ENCODE measurements at places on chromosomes 4 and X. TPM values are rescaled to one million over a fixed set of nuclear protein-coding genes. Genes with fewer than 3 reads are reported as not detected.

- H3K27me3 ChIP-seq, result no peaks in the 10 kb centered on the region
- no peak overlapping the region for H3K27ac ChIP-seq
- H3K4me1 ChIP-seq, result no peaks in the 10 kb centered on the region
- H3K4me3 ChIP-seq, result no peak overlapping the region
Measured at GRCh38 chrX:136162827-136163570, 15.7 kb downstream of the FHL1 start.

DNA sequence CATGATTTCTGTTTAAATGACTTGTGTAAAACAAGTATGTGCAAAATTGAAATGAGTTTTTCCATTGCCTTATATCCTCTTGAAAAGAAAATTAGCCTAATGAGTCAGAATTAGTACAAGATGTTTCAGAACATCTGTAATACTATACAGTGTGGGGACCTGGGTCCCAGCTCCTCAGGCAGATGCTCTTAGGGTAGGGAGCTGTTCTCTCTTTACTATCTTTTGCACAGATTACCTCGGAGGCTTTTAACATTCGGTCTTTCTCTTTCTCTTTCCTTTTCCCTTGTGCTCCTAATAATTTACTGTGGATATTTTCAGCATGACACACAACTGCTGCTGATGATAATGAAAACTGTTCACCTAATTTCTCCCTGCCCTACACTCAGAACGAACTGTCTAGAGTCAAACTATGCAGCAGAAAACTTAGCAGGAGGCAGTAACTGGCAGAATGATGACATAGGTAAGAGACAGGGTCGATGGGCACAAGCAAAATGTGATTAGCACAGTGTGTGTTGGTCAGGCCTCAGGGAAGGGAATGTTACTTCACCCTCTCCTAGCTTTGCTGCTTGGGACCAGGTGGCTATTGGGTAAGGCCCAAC is 455.3 kb downstream of the PDHA2 start:
- peak; percentile 16 for DNase-seq
- no peak overlapping the region for H3K4me3 ChIP-seq
- H3K36me3 ChIP-seq, result no peaks in the 10 kb centered on the region
- H3K27me3 ChIP-seq, result no peaks in the 10 kb centered on the region
- no peaks in the 10 kb centered on the region for H3K4me1 ChIP-seq

DNA sequence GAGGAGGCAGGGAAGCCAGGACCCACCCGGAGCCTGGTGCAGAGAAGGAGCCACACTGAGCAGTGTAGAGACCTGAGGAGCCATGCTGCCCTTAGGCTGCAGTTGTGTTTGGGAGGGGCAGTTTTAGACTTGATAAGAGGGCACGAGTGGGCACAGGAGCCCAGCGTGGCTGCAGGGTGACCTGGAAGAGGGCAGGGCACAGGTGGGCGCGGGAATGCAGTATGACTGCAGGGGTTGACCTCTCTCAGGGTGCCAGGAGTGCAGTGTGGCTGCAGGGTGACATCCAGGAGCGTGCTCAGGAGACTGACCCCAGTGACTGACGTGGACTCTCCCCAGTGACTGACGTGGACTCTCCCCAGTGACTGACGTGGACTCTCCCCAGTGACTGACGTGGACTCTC is 14.6 kb upstream of the WDR1 start:
- no peak for DNase-seq
- H3K4me3 ChIP-seq, result no peak overlapping the region
- H3K27ac ChIP-seq, result no peak overlapping the region
- no peaks in the 10 kb centered on the region for H3K27me3 ChIP-seq
- H3K4me1 ChIP-seq, result no peaks in the 10 kb centered on the region

DNA sequence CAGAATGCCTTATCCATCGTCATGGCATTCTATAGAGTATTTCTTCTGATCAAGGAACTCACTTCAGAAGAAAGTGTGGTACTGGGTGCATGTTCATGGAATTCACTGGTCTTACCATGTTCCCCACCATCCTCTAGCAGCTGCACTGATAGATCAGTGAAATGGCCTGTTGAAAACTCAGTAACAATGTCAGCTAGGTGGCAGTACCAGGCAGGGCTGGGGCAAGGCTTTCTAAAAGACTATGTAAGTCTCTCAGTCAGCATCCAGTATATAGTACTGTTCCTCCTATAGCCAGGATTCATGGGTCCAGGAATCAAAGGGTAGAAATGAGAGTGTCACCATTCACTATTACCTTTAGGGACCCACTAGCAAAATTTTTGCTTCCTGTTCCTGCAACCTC is 15.8 kb upstream of the LDB2 start:
- no peak overlapping the region for H3K4me3 ChIP-seq
- H3K4me1 ChIP-seq, result no peaks in the 10 kb centered on the region
- H3K27ac ChIP-seq, result no peak overlapping the region
- DNase-seq, result peak; percentile 63

- no peaks in the 10 kb centered on the region for H3K27me3 ChIP-seq
- no peak overlapping the region for H3K27ac ChIP-seq
- no peaks in the 10 kb centered on the region for H3K36me3 ChIP-seq
- peak; percentile 44 for DNase-seq
- peak overlapping the region; percentile 66 for H3K4me3 ChIP-seq
- no peaks in the 10 kb centered on the region for H3K4me1 ChIP-seq
Measured at GRCh38 chr4:37977471-37978247, 17.5 kb downstream of the PTTG2 start.

- no peaks in the 10 kb centered on the region for H3K36me3 ChIP-seq
- no peak overlapping the region for H3K4me3 ChIP-seq
- peaks cover 18% of the 10 kb centered on the region for H3K4me1 ChIP-seq
- no peaks in the 10 kb centered on the region for H3K27me3 ChIP-seq
- no peak overlapping the region for H3K27ac ChIP-seq
- no peak for DNase-seq
Measured at GRCh38 chr4:71453531-71453930, 114.7 kb downstream of the SLC4A4 start.

DNA sequence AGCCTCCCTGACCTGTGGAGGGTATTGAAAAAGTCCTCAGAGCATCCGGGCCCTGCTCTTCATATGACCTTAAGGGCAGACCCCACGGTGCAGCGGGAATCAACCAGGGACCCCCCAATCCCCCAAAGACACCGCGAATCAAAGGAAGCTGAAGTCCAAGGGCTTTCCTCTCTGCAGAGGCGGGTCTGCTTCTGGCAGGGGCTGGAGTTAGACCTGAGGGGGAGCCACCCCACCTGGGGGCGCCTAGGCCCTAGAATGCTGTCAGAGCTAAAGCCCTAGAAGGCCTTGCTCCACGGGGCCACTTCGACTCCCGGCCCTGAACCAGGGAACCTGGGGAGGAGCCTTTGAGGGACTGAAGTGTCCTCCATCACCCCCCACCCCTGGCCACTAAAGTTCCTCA is 2.8 kb upstream of the HAUS7 start:
- H3K4me3 ChIP-seq, result no peak overlapping the region
- no peak for DNase-seq
- H3K36me3 ChIP-seq, result no peaks in the 10 kb centered on the region
- no peaks in the 10 kb centered on the region for H3K4me1 ChIP-seq

DNA sequence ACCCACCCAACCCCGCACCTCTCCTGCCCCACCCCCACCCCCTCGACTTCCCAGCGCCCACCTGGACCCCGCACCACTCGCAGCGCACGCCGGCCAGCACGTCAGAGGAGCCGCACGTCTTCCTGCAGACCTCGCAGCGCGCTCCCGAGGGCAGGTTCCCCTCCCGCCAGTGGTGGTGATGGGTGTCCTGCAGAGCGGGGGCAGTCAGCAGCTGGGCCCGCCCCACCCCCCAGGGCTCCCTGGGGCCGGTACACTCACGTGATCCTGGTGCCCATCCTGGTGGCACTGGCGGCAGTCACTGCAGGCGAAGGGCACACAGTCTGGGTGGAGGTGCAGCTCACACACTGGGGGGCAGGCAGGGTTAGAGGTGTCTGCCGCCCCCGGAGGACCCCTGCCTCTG is 5.1 kb downstream of the DGKQ start:
- no peaks in the 10 kb centered on the region for H3K4me1 ChIP-seq
- H3K4me3 ChIP-seq, result no peak overlapping the region
- peaks cover 47% of the 10 kb centered on the region for H3K27me3 ChIP-seq

GRCh38 chrX:47316276-47317025 is 53.9 kb upstream of the ZNF157 start:
- H3K27me3 ChIP-seq, result no peaks in the 10 kb centered on the region
- no peak overlapping the region for H3K4me3 ChIP-seq
- H3K4me1 ChIP-seq, result no peaks in the 10 kb centered on the region
- peak; percentile 10 for DNase-seq
- no peaks in the 10 kb centered on the region for H3K36me3 ChIP-seq
- H3K27ac ChIP-seq, result no peak overlapping the region

- H3K4me3 ChIP-seq, result no peak overlapping the region
- DNase-seq, result no peak
- H3K27me3 ChIP-seq, result no peaks in the 10 kb centered on the region
- no peak overlapping the region for H3K27ac ChIP-seq
Measured at GRCh38 chr4:122978109-122978508, 55.7 kb upstream of the NUDT6 start.

- no peaks in the 10 kb centered on the region for H3K36me3 ChIP-seq
- H3K27me3 ChIP-seq, result no peaks in the 10 kb centered on the region
- no peak overlapping the region for H3K27ac ChIP-seq
- no peak overlapping the region for H3K4me3 ChIP-seq
- H3K4me1 ChIP-seq, result no peaks in the 10 kb centered on the region
Measured at GRCh38 chrX:124229374-124229773, 103.1 kb upstream of the TEX13D start.

DNA sequence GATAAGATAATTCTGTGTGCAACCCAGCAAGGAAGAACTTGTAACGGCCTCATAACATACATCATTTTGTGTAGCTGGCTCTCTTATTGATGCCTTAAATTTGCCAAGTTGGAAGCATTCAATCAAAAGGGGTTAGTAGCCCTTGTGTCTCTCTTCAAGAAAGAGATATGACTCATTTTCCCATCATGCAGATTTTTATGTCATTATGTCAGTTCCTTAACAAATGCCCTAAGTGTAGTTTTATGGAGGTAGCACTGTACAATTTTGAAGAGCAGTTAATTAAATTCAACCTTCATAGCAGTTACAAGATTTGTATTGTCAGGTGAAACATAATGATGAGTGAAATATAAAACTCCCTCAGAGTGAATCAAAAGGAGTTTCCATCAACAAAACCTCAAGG is 215.6 kb downstream of the GRIA3 start:
- no peaks in the 10 kb centered on the region for H3K36me3 ChIP-seq
- no peak for DNase-seq
- no peaks in the 10 kb centered on the region for H3K4me1 ChIP-seq
- no peaks in the 10 kb centered on the region for H3K27me3 ChIP-seq
- H3K4me3 ChIP-seq, result no peak overlapping the region

DNA sequence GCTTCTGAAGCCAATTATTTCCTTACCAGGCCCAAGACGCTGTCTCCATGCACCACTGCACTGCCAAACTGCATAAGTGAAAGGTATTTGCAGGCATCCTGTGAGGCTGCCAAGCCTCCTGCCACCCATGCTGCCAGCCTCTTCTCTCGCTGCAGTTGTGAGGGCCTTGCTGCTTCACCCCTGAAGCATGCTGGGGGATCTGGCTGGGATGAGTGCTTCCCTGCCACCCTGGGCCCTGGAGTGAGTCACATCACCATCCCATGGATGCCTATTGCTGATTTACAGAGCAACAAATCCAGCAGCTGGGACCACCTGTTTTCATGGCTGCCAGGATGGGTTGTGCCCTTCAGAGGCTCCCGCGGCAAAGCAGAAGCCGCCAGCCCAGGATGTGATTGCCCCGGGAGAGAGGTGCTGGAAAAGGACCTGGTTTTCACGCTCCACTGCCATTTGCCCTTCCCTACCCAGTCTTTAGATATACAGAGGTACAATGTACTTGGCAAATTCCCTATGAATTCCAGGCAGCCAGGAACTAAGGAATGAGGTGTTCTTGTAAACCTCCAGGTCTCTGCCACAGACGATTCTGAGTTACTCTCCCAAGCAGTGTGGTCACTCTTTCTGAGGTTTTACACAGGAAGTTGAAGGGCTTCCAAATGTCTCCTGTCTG is 41.5 kb upstream of the PTCHD1 start:
- no peaks in the 10 kb centered on the region for H3K27me3 ChIP-seq
- no peak overlapping the region for H3K4me3 ChIP-seq
- H3K27ac ChIP-seq, result no peak overlapping the region
- DNase-seq, result no peak

DNA sequence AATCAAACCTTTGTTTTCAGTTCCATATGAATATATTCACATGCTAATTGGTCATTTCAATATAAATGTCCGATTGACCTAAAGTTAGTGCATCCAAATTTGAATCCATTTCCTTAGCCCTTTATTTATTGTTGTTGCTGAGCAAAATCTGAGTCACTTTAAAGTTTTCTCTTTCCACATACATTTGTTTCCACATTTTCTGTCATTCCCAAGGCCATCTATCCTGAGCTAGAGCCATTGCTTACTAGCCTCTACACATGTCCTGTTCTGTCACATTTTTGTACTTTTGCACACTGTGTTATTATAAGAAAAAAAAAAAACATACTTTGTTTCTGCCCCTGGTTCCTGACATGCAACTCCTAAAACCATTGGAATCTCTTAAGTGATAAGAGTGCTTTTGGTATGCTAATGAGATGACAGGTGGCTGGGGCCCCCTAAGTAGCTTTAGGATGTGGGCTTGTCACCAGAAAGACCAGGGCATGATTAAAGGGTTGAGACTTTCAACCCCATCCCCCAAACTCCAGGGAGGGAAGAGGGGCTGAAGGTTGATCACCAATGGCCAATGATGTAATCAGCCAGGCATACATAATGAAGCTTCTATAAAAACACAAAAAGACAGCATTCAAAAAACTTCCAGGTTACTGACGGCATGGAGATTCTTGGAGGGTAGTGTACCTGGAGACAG is 353.3 kb upstream of the MAGEB16 start:
- no peak overlapping the region for H3K4me3 ChIP-seq
- H3K27ac ChIP-seq, result no peak overlapping the region
- no peaks in the 10 kb centered on the region for H3K36me3 ChIP-seq
- no peak for DNase-seq

DNA sequence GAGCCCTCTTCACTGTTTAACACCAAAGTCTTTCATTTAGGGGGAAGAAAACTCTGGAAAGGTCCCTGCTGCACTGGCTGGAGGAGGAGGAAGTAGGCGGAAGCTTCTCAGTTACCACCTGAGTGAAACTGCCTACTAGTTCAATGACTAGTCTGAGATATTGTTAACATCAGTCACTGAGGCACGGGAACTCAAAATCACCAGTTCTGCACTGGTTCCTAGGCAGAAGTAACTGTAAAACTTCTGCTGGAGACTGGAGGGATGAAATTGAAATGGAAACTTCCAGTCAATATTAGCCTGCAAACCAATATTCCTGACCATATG is 178.3 kb downstream of the SNCA start:
- no peak for DNase-seq
- no peak overlapping the region for H3K4me3 ChIP-seq
- no peaks in the 10 kb centered on the region for H3K36me3 ChIP-seq
- no peak overlapping the region for H3K27ac ChIP-seq

- no peak overlapping the region for H3K27ac ChIP-seq
- no peaks in the 10 kb centered on the region for H3K27me3 ChIP-seq
- no peak for DNase-seq
- no peaks in the 10 kb centered on the region for H3K36me3 ChIP-seq
Measured at GRCh38 chr4:99330648-99331047, 9.4 kb upstream of the ADH1B start.

Gene WDR17
- 0.77 TPM for polyA plus RNA-seq

Gene FANCB
- not detected for polyA plus RNA-seq

Gene PSAPL1
- 5.9 TPM for polyA plus RNA-seq

Gene CDKL5
- polyA plus RNA-seq, result 7.2 TPM

Gene SSX4B
- polyA plus RNA-seq, result not detected

Gene ADH7
- not detected for polyA plus RNA-seq

Gene PAGE5
- polyA plus RNA-seq, result not detected

Gene NDP
- polyA plus RNA-seq, result not detected

Gene SPANXN3
- polyA plus RNA-seq, result not detected

Gene MAGED4B
- 99.6 TPM for polyA plus RNA-seq

Gene DCAF12L1
- not detected for polyA plus RNA-seq

Gene PRRG3
- polyA plus RNA-seq, result 5.6 TPM
